ENCODE measurements at places on chromosomes 1 and 21.

DNA sequence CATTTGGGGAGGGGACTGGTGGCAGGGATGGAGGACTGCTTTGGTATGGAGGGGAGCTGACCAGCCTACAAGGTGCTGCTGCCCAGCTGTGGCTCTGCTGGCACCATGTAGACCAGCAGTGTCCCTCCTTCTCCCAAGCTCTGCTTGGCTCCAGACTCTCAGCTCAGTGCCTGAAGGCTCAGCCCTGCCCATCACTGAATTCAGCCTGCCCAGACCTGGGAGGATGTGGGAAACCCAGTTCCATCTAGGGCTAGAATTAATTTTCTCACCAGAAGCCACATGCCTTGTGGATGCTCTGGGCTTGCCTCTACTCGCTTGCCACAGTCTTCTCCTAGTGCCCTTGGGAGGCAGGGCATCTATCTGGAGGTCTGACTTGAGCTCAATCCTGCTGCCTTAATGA, 195.0 kb upstream of the EDN2 start:
- DNase-seq = no peak

DNA sequence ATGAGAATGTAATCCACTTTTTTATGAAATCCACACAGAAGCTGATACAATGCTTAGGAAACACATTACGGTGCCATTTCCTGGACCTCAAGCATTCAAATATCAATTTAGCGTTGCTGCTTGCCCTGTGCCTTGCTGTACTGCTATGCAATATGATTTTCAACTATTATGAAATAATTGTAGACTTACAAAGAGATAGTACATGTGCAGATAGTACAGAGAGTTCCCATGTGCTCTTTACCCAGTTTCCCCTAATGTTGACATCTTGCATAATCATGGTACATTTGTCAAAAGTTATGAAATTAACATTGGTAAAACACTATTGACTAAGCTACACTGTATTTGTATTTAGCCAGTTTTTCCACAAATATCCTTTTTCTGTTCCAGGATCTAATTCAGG, 37.7 kb upstream of the PTBP2 start:
- DNase-seq = no peak

- no peak for DNase-seq
These were observed 5.0 kb downstream of the HPDL start for GRCh38 chr1:45331436-45332345.

DNA sequence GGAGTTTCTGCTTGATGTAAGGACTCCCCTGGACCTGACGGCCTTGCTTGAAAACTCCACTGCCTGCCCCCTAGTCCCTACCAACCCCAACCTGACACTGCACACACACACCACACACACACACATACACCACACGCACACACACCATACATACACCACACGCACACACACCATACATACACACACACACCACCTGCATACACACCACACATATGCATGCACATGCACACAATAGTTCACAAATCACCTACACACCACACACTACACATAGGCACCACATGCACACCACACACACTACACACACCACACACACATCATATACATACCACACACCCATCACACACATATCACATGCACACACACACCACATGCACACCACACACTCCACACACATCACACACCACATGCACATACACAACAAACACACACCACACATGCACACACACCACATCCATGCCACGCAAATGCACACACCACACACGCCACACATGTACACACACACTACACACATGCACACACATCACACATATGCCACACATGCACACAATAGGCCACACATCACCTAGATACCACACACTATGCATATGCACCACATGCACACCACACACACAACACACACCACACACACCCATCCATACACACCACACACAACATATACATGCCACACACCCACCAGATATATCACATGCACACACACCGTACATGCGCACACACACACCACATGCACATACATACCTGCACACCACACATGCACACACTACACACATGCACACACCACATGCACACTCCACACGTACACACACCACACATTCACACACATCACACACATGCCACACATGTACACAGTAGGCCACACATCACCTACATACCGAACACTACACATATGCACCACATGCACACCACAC, 3.7 kb downstream of the CASQ1 start:
- no peak for DNase-seq

- no peak for DNase-seq
These were observed 193.8 kb upstream of the JUN start for GRCh38 chr1:58977598-58977997.

DNA sequence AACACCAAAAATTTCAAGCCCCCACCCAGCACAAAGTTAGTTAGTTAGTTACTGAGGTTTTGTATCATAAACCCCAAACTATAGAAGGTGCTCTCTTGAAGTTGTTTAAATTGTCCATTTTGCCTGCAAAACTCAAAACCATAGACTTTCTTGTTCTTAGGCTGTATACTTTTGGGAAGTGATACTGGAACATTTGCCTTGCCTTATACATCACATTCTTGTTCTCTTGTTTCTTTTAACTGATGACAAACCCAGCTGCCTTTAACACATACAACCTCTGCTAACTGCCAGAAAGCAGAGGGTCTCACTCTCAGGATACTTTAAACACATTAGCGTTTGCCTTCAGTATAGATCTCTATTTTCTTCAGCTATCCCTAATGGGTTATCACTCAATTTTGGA, 570.5 kb downstream of the MRPL39 start:
- DNase-seq = no peak

DNA sequence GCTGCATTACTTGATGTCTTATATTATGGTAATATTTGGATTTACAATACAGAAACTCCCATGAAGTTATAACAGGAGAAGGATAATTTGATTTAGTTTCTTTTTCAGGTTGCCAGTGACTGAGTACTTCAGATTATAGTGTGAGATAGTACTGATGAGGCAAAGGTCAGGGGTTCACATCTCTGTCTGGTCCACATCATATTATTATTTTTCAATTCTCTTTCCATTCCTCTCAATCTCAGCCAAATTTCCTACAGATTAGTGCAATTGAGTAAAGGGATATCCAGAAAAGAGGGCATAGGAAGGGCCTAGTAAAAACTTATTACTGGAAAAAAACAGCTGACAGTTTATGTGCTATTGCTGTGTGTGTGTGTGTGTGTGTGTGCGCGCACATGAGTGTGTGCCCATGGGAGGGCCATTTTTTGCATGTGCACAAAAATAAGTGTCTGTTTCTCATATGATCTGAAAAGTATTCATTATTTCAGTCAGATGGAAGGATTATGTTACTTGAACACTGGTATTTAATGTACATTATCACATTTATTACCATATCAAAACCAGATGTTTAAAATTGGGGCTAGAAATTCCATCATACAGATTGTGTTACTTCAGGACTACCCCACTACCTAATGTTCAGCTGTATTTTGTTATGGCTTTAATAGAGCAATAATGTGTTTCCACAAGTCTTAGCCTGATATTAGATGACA, 78.3 kb upstream of the KCNK2 start:
- no peak for DNase-seq
